ENCODE measurements at places on chromosomes 13 and 19.

DNA sequence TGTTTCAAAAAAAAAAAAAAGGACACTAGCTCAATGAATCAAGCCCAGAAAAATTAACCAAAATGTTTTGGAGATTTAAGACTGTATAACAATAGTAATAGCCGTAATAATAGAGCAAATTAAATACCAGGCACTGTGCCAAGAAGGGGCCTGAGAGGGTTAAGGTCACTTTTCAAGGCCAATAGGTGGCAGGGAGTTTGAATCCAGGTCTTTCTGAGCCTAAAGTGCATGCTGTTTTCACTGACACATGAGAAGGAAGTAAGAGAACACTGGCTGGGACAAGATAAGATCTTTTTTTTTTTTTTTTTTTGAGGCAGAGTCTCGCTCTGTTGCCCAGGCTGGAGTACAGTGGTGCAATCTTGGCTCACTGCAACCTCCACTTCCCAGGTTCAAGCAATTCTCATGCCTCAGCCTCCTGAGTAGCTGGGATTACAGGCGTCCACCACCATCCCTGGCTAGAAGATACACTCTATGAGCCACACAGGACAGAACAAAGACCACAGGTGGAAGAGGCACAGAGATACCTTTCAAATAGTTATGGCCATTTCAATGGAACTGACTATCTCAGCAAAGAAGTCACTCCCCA is 7.7 kb downstream of the FFAR2 start:
- DNase-seq = no peak

- peak; percentile 62 for DNase-seq
Observed at GRCh38 chr19:19185853-19186740, 5.9 kb downstream of the BORCS8 start.

GRCh38 chr19:55147545-55148251 is 1.3 kb downstream of the TNNT1 start:
- DNase-seq = no peak

- DNase-seq = no peak
Observed at GRCh38 chr13:114325729-114326128, 11.4 kb downstream of the CHAMP1 start.

GRCh38 chr13:50099473-50099872 is 84.2 kb downstream of the KCNRG start:
- DNase-seq = no peak

- DNase-seq = no peak
Observed at GRCh38 chr19:29687244-29687896, 22.1 kb downstream of the PLEKHF1 start.

- DNase-seq = peak; percentile 79
Observed at GRCh38 chr19:7488736-7489353, at the start of gene PEX11G. Gene PEX11G, minus strand, starts transcription at chr19:7489035. Its CDS starts 25 bp downstream, at chr19:7489010.

- DNase-seq = no peak
Observed at GRCh38 chr19:18586306-18586705, 2.3 kb upstream of the REX1BD start.

DNA sequence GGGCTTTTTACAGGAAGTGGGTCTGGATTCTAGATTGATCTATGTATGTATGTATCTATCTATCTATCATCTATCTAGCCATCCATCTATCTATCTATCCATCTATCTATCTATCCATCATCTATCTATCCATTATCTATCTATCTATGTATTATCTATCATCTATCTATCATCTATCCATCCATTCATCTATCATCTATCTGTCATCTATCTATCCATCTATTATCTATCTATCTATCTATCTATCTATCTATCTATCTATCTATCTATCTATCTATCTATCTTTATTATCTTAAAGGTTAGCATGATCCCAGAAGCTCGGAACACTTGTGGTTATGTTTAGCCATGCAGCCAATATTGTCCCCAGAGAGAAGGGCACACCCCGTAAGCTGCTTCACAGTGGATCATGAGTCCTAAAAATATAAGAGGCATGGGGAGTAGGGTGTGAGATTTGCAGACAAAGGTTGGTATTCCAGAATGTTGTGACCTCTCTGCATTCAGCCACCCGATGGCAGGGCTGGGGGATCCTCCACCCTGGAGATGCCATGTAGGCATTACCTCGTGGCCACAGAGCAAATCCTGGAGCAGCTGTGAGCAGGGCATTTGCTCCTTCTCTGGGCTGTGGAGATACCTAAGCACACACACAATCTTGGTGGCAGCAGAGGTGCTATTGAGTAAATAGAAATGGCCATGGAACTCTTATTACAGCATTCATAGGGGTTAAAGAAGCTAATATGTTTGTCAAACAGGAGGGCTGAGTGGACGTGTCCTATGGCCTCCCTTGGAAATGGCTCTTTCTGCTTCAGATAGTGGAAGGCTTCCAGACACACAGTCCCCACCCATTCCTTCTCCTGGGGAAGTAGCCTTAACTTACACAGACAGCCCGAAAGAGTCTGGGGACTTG is 310.0 kb upstream of the TSHZ3 start:
- no peak for DNase-seq

DNA sequence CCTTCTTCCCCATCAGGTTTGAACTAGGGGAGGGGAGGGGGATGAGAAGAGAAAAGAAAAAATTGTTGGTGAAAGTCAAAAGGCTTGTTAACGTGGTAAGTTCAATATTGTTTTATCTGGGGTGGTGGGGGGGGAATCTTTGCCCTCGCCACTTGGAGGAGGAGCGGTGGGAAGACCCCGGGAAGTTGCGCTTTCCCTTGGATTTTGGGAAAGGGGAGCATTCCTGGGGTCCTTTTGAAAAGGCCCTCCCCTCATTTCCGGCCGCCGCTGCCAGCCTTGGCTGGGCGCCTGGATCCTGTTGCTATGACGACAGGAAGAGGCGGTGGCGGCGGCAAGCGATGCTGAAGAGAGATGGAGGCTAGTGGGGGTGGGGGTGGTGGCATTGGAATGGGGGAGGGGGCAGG is 4.6 kb upstream of the CACNG8 start:
- no peak for DNase-seq
